ENCODE measurements at places on chromosomes 1 and 21.

GRCh38 chr1:2159124-2159523, 35.4 kb downstream of the FAAP20 start:
- no peak for DNase-seq

DNA sequence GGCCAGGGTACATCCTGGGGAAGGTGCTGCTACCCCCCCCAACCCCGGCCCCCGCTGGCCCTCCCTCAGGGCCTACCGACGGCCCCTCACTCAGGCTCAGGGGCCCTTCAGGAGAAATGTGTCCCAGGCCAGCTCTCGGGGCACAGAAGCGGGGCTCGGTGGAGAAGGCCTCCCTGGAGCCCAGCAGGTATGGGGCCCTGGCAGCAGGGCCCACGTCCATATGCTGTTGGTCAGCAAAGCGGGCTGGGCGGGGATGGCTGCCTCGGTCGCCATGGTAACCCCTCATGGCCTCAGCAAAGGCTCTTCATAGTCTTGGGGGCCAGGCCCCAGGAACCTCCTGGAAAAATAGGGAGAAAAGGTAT, 24.4 kb downstream of the DLGAP3 start:
- DNase-seq: no peak

DNA sequence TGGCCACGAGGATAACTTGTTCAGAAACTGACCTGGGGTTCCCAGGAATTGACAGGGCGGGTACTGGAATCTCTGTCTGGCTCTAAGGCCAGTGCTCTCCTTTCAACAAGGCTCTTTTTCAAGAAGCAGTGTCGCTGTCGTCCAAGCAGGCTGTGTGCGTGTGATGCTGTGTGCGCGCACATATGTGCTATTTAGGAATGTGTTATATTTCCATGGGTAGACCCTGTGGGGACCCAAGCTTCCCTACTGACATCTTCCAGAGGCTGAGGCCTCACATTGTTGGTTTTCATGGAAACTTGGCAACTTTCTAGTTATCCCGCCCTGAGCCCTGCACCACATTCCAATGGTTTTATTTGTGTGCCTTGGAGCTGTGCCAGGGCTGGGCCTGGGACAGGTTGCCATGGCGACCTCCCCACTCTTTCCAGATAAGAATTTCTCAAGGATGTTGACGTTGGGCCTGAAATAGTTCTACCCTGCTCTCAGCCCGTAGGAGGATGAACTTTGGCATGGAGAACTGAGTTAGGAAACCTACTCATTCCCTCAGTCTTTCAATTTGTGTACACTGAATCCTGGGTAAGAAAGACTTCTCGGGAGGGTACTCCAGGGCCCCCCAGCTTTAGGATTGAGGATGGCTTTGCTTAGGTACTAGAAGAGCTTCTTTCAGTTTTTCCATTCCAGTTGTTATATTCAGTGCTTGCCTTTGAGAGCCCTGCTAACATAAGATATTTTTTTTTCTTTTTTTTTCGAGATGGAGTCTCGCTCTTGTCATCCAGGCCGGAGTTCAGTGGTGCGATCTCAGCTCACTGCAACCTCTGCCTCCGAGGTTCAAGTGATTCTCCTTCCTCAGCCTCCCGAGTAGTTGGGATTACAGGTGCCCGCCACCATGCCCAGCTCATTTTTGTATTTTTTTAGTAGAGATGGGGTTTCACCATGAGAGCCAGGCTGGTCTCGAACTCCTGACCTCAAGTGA, 38.8 kb upstream of the SRSF10 start:
- no peak for DNase-seq

GRCh38 chr1:89104687-89105086, 21.2 kb downstream of the GBP2 start:
- no peak for DNase-seq

- DNase-seq: no peak
Measured at GRCh38 chr1:73903092-73903491, 294.9 kb downstream of the LRRIQ3 start.

DNA sequence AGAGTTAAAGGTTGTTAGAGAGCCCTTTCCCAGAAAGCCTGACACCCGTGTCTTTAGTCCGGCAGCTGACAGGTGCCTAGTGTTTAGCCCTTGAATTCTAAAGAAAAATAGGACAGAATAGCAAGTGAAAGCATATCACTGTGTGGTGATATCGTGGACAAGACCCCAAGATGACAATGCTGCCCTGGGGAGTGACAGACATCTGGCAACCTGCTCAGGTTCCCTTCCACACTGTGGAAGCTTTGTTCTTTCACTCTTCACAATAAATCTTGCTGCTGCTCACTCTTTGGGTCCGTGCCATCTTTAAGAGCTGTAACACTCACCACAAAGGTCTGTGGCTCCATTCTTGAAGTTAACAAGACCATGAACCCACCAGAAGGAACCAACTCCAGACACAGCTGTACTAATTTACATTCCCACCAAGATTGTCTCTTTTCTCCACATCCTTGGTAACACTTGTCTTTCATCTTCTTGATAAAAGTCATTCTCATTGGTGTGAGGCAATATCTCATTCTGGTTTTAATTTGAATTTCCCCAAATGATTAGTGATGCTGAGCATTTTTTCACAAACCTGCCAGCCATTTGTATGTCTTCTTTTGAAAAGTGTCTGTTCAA, 107.6 kb upstream of the SGIP1 start:
- DNase-seq: no peak
